ENCODE measurements at places on chromosomes 6 and 20.

- DNase-seq: no peak
These were observed 125.8 kb downstream of the MRPL14 start for GRCh38 chr6:44001318-44002066.

- peak; percentile 6 for DNase-seq
These were observed 1027.2 kb upstream of the GJE1 start for GRCh38 chr6:141105481-141105880.

- DNase-seq: no peak
These were observed 43.0 kb downstream of the TIAM2 start for GRCh38 chr6:155038104-155038503.

DNA sequence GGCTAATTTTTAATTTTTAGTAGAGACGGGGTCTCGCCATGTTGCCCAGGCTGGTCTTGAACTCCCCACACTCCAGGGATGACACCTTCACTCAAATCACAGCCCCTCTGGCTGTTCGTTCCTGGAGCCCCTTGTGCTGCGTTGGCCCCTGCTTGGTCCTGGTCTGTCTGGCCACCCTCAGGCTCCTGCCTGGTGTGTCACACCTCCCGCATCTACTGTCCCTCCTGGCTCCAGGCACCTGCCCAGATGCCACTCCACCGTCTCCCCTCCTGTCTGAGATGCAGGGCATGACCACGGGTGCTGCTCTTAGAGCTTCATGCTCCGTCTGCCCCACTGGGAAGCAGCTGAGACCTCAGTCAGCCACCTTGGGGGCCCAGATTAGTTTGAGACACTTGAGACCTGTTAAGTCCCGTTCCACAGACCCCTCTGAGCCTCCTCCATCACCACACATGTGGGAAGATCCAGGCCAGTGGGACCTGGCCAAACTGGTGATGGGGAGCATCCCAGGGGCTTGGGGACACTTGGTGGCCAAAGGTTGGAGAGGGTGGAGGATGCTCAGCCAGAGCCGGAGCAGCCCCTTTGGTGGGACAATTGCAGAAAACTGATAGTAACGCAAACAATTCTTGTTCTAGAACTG, 21.9 kb upstream of the NPBWR2 start:
- no peak for DNase-seq

GRCh38 chr6:7324520-7324919, 11.5 kb upstream of the SSR1 start:
- DNase-seq: no peak

DNA sequence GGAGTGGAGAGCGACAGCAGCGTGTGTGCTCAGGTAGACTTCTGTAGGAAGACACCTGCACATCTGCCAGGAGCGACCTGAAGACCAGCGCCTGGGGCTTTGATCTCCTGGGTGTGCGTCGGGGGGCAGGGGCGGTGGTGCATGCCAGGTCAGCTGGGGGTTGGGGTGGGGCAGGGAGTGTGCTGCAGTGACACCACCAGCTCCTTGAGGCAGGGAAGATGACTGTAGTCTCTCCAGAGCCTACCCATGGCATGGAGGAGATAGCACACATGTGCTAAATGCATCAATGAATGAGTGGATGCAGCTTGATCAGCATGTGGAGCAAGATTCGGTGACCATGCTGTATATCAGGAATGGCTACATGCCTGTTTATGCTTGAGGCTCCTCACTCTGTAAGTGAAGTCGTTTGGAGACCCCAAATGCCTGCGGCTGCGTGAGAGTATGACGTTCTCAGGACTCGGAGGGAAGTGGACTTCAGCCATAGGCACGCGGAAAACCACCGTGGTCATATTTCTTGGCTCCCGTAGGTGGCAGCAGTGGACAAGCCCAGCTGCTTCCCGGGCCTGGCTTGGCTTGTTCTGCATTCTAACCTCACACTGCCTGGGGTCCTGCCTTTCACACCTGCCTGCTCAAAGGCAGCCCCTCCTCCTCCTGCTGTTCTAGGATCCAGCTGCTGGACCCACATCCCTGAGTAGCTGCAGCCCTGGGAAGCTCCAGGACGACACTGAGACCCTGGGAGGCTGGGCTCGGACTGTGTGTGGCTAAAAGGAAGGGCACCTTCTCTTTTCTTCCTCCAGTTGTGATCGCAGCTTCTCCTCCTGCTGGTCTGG, 39.4 kb upstream of the KCNK16 start:
- peak; percentile 54 for DNase-seq

GRCh38 chr6:56843476-56844349, 111.2 kb upstream of the BEND6 start:
- no peak for DNase-seq

GRCh38 chr20:58889798-58890517, 37.4 kb downstream of the GNAS start:
- DNase-seq: no peak

- DNase-seq: no peak
These were observed 256.0 kb downstream of the LY86 start for GRCh38 chr6:6844530-6844929.

DNA sequence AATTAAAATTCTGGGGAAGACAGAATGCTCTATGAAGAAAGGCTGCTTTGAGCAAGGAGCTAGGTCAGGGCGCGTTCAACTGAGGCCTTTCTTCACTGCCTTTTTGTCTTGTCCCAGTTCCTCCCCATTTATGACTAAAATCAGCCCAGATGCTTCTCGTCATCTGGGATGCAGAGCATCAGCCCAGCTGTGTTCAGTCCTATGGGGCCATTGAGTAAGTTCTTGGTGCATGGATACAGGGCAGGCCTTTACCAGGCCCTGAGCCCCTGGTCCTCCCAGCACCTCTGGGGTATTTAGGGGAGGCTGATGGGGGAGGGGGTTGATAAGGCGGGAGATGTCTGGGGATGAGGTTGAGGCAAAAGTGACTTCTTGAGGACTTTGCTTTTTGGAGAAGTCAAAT, 55.7 kb downstream of the PTPN1 start:
- no peak for DNase-seq

Measured in HFF-Myc (cell line).